ENCODE measurements at places on chromosomes 3 and 15.

GRCh38 chr3:177705976-177706823, 508.9 kb upstream of the TBL1XR1 start:
- no peak for DNase-seq
- H3K4me1 ChIP-seq, result no peaks in the 10 kb centered on the region
- no peaks in the 10 kb centered on the region for H3K27me3 ChIP-seq

DNA sequence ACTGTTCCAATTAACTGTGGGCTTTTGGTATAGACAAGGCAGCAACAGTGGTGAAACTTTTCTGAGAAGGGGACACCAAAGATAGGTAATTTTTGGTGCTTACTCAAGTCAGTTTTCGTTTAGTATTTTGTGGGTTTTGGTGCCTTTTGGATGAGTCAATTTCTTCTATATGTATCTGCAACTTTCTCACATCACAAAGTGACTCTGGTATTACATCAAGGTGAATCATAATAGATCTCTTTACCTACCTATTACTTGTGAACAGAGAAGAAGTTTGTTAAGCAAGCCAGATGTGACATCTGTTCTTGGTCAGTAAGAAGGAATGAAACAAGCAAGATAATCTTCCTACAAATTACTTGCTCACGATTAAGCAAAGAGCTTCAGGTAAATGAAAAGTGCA, 732.4 kb upstream of the DPPA4 start:
- no peaks in the 10 kb centered on the region for H3K27me3 ChIP-seq
- H3K36me3 ChIP-seq, result no peaks in the 10 kb centered on the region
- H3K4me1 ChIP-seq, result no peaks in the 10 kb centered on the region
- no peak for DNase-seq
- H3K27ac ChIP-seq, result no peak overlapping the region

GRCh38 chr3:185646382-185647133, 60.5 kb downstream of the SENP2 start:
- no peak overlapping the region for H3K27ac ChIP-seq
- no peak for DNase-seq
- H3K4me1 ChIP-seq, result no peaks in the 10 kb centered on the region
- H3K27me3 ChIP-seq, result peaks cover 27% of the 10 kb centered on the region

- no peak for DNase-seq
- H3K4me1 ChIP-seq, result no peaks in the 10 kb centered on the region
- no peak overlapping the region for H3K27ac ChIP-seq
- no peak overlapping the region for H3K4me3 ChIP-seq
These were observed 342.6 kb upstream of the COL8A1 start for GRCh38 chr3:99295836-99296235.

DNA sequence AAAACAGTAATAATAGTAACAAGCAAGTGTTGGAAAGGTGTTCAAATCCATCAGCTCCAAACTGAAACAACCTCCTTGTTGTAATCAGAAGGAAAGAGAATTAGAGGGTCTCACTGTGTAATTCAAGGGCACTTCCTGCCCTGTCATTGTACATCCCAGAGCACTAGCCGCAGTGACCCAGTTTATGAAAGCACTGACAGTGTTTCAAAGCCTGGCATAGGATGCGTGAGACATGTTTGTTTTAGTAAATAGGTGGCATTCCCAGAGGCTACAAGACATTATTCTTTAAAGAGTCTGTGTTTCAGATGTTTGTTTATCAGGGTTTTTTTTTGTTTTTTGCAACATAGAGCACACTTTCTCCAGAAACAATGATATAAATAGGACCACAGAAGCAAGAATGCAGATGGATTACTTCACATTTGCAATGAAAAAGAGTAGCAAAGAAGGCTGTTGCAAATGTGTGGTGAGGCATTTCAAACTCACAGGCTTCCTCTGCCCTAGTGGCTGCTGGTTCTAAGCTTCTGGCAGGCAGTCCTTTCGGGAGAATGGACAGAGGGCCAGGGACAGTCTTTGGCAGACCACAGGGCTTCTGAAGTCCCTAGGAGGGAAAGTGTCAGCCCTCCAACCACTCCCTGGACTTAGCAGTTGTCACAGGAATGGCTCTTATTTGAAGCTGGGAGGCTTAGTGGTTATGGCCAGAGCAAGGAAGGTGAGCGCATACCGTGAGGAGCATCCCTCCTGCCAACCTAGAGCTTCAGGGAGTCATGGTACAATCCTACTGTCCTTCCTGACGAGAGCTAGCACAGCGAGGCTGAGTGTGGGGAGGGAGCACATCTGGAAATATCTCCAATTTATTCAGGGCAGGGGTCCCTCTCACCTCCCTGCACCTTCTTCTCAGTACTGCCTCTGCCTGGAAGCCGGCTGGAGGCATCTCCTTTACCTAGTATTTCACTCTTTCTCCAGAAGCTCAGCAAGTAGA, 31.4 kb upstream of the TIPARP start:
- no peak for DNase-seq
- H3K4me1 ChIP-seq, result peaks cover 12% of the 10 kb centered on the region
- no peak overlapping the region for H3K4me3 ChIP-seq
- no peaks in the 10 kb centered on the region for H3K36me3 ChIP-seq
- H3K27ac ChIP-seq, result no peak overlapping the region
- H3K27me3 ChIP-seq, result no peaks in the 10 kb centered on the region
